Inflammatory macrophage (primary cell): ENCODE measurements at places on chromosomes 3 and 15.

GRCh38 chr3:87287011-87287410 lies 10.6 kb upstream of the POU1F1 start:
- DNase-seq, result no peak

GRCh38 chr3:18501679-18502343 lies 76.7 kb upstream of the SATB1 start:
- DNase-seq, result peak; percentile 67

DNA sequence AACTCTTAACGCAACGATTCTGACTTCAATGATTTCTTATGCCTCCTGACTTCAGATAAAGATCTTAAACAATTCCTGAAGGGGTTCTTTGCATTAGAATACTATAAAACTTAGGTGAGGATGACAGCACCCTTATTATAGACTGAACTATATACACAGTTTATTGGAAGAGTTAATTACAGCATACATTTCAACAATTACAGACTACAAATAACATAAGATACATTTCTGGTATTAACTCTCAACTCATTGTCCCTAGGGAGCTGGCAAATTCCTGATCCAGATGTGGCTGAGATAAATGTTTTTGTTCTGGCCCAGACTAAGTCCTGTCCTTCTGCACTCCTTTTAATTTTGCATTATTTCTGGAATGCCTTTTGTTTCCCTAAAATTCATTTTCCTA lies 155.5 kb upstream of the TMC3 start:
- DNase-seq, result no peak

- DNase-seq, result peak; percentile 28
Measured at GRCh38 chr3:189233225-189233858, 61.6 kb downstream of the TPRG1 start.

DNA sequence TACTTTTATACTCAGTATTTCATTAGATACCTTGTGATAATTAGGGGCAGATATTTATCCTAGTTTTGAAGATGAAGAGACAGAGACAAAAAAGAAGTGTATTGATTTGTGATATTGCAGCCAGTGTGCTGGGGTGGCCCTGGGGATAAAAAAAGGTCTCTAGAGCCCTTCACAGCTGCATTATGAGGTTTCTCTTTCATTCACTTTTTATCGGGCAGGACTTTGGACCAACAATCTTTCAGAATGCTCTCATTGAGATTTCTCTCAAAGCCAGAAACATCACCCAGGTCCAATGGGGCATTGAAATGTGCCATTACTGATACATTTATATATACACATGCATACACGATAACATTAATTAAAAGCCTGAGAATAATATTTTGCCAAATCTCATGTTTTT lies 20.5 kb upstream of the SELENOT start:
- DNase-seq, result no peak

DNA sequence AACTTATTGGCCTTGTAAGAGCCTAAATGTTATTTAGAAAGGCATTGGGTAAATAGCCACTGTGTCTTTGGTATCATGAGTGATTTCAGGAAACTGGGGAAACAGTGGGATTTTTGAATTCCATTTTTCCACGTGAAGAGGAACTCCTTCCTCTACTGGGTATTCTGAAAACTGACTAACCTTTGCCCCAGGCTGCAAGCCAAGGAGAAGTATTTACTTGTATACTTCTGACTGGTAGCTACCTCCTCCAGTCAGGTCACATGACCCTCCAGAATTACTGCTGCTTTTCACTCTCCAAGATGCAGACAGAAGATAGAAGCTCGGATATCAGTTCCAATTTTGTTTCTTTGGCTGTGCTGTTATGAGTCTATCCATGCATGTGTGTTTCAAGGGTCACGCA lies 50.9 kb upstream of the MAP3K13 start:
- peak; percentile 71 for DNase-seq

GRCh38 chr15:99368743-99369142 lies 117.5 kb downstream of the LRRC28 start:
- no peak for DNase-seq

DNA sequence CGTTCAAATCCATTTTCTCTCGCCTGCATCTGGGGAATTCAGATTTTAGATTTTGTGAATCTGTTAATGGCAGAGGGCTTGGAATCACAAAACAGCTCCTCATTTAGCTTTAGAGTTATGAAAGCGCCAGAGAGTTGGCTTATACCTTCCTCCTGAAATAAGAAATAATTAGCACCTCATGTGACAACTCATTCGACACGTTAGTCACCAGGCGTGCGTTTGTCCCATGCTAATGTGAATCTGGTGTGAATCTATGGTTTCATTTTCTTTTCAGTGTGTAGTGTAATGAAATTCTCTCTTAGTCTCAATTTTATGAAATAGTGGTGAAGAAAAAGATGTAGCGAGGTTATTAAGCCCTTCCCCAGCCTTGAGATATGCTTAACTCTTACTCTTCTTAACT lies 89.4 kb downstream of the EDEM1 start:
- no peak for DNase-seq

DNA sequence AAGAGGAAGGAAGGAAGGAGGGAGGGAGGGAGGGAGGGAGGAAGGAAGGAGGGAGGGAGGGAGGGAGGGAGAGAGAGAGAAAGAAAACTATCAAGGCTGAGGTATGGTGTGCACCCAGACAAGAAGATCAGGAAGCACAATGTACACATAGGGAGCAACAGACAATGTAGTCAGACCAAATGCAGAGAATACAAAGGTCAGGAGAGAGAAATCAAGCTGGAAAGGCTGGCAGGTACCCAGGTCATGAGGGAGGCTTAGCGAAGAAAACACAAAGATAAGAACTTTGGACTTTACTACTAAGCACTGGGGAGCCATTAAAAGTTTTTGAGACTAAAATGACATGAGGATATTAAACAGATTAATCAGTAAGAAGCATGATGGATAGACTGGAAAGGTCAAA lies 176.0 kb upstream of the TMCO5A start:
- DNase-seq, result no peak

GRCh38 chr15:38532728-38533127 lies 31.9 kb downstream of the RASGRP1 start:
- DNase-seq, result no peak

DNA sequence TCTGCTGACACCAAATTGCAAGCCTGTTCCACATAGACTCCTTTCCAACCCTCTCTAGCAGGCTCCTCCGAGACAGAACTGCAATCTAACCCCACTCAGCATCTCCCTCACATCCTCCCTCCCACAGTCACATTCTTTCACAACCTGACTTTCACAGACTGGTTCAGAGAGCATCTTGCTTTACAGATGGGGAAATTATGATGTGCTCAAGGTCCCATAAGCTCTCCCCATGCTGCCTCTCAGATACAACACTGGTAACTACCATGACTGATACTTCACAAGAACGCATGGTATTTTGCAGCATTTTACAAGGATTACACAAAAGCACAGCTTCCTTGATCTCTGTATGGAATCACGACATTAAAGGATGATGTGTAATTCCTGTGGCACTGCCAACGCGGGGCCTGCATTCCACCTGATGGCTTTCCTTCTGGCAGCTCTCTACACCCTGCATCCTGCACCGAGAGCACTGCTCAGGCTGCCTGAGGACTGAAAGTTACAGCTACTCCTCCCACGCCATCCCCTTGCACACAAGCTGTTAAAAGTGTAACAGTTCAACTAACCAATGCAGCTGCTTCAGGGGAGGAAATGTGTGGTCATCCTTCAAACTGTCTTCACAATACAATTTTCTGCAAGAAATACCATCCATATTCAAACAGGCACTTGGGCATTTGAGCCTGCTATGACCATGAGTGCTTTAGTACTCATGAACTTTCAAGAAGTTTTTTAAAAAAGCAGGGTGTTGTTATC lies 27.6 kb downstream of the TBC1D2B start:
- peak; percentile 91 for DNase-seq

DNA sequence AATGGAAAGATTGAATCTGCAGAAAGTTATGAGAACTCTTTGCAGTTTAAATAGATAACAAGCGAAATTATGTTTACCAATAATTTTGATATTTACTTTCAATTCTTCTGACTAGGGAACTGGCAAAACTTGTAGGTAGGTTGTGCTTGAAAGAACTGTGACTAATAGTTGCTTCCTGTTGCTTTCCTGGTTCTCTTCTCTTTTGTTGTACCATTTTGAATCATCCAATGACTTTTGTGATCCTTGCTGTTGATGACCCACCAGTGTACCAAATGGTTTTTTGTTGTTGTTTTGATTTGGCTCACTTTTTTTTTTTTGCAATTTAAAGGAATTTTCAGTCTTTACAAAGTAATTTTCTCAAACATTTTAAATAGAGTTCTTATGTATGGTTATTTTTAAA lies 64.9 kb upstream of the DCBLD2 start:
- no peak for DNase-seq

- no peak for DNase-seq
Measured at GRCh38 chr3:155393316-155393715, 99.8 kb upstream of the STRIT1 start.

DNA sequence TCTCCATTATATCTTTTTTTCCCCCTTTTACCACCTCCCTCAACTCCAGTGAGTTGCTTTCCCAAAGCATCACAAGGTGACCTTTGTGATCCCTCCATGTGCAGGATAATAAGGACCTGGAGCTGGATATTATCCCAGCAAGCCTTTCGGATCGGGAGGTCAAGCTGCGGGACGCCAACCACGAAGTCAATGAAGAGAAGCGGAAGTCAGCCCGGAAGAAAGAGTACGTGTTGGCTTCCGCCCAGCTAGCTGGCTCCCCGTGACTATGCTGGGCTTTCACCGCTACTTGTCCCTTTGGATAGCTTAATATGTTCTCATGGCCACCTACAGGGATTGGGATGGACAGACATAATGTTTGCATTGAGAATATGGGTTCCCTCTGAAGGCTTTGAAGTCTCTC lies 273.7 kb upstream of the UMPS start:
- DNase-seq, result no peak

DNA sequence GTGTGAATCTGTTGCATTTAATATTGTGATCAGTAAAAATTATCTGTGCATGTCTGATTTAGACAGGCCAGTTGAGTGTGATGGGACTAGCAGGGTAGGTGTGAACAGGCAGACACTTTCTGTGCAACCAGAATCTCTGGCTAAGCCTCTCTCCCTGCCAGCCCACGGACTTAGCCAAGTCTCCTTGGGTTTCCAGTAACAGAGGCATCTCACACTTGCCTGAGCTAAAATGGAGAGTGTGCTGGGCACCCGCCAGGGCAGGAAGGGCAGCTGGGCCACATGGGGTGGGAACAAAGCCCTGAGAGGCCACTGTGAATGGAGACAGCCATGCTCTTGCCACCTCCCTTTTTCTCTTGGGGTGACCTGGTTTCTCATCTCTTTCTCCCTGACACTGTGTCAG lies 12.5 kb upstream of the RPS27L start:
- DNase-seq, result no peak

- no peak for DNase-seq
Measured at GRCh38 chr15:69289342-69290146, 9.2 kb upstream of the PAQR5 start.

GRCh38 chr3:197191897-197192296 lies 106.5 kb downstream of the DLG1 start:
- DNase-seq, result no peak

GRCh38 chr3:53939813-53940212 lies 48.2 kb upstream of the SELENOK start:
- no peak for DNase-seq

DNA sequence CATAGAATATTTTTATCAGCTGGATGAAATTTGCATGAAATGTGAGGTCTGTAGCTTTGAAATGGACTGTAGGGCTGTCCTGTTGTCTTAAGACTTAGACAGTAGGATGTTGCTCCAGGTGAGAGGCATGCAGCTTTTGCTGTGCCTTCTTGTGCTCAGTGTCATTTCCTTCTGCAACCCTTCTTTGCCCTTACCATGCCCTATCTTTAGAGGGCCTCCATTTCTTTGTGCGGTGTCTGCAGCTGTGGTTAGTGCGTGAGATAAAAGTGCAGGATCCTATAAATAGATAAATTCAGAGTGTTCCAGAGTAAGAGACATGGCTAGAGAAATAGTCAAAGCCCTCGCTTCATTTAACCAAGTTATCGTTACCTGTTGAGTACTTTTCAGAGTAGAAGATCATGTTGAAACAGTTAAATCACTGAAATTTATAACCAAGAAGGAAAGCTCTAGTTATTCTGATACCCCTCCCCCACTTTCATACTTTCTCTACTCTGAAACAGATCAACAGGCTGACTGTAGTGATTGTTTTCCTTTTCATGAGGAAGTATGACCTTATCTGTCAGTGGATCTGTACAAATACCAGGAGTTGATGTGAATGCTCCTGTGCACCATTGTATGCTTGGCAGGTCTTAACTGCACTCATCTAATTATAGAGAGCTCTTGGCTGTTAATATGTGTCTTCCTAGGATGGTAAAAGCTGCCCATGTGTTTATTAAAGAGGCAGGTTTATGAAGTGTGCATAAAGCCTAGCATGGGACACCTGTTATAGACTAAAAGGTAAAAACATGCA lies 18.2 kb downstream of the EIF3J start:
- DNase-seq, result no peak

DNA sequence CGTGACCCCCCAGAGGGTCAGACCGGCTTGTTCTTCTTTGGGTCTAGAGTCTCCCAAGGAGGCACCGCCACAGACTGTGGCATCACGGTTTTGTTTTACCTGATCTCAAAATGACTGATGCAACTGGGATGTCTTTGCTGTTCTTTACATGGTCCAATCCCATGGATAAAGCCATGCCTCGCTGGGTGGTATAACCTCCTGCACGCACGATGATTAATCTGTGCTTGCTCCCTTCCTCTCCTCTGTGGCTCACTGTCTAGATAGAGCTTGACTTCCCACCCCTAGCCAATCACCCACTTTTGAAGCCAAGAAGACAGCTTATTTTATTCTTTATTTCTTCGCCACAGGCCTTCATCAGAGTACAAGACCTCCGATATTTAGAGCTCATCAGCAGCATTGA lies 36.6 kb upstream of the RHO start:
- no peak for DNase-seq

- DNase-seq, result no peak
Measured at GRCh38 chr3:81974751-81975150, 213.3 kb upstream of the GBE1 start.

DNA sequence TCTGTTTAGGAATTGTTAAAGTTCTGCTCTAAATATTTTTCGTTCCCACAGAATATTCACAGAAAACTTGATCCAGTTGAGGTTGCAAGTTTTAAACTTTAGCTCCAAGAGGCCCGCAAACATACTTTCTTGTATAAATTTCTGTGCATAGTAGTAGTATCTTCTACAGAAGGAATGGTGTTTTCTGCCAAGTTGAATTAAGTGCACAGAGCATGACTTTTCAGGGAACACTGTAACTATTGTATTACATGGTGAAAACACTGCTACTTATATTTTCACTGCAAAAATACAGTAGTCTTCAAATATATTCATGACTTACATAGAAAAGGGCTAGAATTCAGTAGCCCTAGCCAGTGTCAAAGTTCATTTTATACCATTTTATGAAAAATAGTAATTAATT lies 67.0 kb downstream of the SUCNR1 start:
- DNase-seq, result no peak

DNA sequence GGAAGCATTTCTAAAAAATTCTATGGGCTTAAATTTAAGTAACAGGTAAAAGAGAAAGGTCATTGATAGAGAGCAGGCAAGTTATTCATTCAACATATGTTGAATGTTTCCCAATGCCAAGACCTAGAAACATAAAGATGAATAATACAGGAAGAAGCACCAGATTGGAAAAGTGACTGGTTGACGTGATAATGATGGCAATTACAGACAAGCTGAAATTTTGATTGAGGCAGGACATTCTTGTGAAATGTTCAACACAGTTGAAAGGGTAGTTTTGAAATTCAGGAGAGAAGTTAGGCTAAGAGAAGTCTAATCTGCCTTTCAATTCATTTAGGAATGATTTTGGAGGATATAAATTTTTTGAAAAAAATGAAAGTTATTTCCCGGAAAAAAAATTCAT lies 536.3 kb upstream of the NAALADL2 start:
- no peak for DNase-seq

GRCh38 chr3:112709911-112710310 lies 69.0 kb upstream of the CCDC80 start:
- peak; percentile 10 for DNase-seq

- DNase-seq, result no peak
Measured at GRCh38 chr15:55907797-55908196, 85.6 kb downstream of the NEDD4 start.
